ENCODE measurements at places on chromosomes 1 and 21. TPM values are rescaled to one million over a fixed set of nuclear protein-coding genes. Genes with fewer than 3 reads are reported as not detected.

The CLDN17 gene
- total RNA-seq = not detected

The DAB1 gene
- 0.10 TPM for total RNA-seq

DNA sequence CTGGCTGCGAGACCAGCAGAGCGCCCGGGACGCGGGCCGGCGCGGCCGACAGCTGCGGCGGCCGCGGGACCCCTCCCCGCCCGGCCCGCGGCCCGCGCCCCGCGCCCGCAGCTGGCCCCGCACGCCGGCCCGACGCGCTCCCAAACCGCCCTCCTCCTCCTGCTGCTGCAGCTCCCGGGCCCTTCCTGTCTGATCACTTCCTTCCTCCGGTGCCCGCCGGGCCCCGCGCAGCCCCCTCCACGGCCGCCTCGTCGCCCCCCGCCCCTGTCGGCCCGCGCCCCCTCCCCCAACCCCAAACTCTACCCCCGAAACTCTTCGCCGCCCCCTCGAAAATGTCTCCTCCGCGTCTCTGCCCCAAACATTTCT is 594 bp downstream of the LUZP1 start:
- no peaks in the 10 kb centered on the region for H3K36me3 ChIP-seq
- peaks cover 24% of the 10 kb centered on the region for H3K4me1 ChIP-seq

- no peak overlapping the region for H3K4me3 ChIP-seq
- H3K27ac ChIP-seq = no peak overlapping the region
- H3K27me3 ChIP-seq = peaks cover 12% of the 10 kb centered on the region
- no peaks in the 10 kb centered on the region for H3K4me1 ChIP-seq
- no peak for DNase-seq
Observed at GRCh38 chr1:64121766-64122385, 81.5 kb upstream of the UBE2U start.

- H3K4me3 ChIP-seq = no peak overlapping the region
- DNase-seq = no peak
- no peaks in the 10 kb centered on the region for H3K27me3 ChIP-seq
- no peaks in the 10 kb centered on the region for H3K36me3 ChIP-seq
- H3K27ac ChIP-seq = no peak overlapping the region
- no peaks in the 10 kb centered on the region for H3K4me1 ChIP-seq
Observed at GRCh38 chr1:172325531-172325930, 95.0 kb upstream of the C1orf105 start.

GRCh38 chr1:93905051-93905450 is 4.2 kb downstream of the GCLM start:
- peaks cover 40% of the 10 kb centered on the region for H3K4me1 ChIP-seq
- H3K27ac ChIP-seq = no peak overlapping the region

All from activated CD8-positive, alpha-beta T cell treated with anti-CD3 and anti-CD28 coated beads, Interleukin-2, amount 10 ng/mL, durations not matched to agents 7 days and 5 days (primary cell).